NCI-H2107 (cell line): ENCODE measurements at places on chromosomes 7 and 10.

DNA sequence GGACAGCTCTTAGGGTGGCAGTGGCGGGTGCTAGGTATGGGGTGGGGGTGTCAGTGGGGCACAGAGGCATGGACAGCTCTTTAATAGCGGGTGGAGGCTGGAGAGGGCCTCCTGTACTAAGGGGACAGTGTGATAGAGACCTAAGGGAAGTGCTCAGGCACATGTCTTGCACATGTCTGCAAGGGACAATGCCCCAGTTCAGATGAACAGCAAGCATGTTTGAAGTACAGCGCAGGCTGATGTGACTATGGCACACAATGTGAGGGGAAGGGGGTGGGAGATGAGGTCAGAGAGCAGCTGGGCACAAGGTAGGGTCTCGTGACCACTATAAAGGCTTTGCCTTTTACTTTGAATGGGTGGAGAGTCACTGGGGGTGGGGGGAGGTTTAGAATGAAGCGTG, 3.5 kb downstream of the GIMAP8 start:
- no peak for DNase-seq

DNA sequence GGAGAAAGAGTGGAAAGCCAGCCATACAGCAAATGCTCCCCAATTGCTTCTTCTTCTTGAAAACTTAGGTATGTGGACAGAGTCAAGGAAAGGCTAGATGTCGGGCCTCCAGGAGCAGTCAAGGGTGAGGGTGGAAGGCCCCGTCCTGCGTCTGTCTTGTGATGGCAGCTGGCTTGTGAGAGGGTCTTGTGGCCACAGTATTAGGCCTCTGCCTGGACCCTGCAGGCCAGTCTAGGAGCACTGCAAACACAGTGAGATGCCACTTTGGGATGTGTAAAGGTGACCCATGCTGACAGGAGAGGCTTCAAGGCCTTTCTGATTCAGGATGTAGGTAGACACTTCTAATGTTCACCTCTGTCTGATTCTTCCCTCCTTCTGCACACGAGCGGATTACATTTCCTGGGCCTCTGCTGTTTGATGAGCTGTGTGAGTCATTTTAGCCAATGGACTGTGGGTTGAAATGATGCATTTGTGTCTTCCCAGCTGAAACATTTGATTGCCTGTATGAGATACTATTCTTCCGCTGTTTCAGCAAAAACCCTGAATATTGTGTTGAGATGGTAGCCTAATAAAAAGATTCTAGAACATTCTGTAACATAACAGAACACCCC, 135.4 kb downstream of the EMX2 start:
- DNase-seq, result no peak

- DNase-seq, result no peak
Measured at GRCh38 chr10:109831846-109832245, 91.5 kb downstream of the XPNPEP1 start.

DNA sequence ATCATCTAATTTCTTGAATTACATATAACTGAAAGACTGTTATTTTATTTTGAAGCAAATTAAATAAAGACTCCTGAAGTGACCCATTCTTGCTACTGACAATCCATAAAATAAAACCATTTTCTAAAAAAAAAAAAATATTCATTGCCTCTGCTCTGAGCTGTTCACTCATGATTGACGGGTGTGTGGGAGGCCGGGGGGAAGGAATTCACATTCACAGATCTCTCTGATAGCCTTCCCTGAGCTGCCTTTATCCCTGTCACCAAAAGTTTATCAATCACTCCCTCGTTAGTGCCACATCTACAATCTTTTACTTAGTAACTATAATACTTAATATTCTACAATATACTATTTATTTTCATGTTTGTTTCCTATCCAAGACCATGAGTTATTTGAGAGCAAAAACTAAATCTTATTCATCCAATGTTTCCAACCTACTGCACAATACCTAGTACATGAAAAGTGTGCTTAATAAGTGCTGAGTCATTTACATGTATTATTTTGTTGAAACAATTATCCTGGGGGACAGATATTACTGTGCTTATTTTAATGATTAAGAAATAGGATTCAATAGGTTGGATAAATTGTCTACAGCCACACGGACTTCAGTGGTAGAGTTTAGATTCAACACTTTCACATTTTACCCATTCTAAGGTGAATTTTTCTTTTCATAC, 618.7 kb downstream of the PHTF2 start:
- DNase-seq, result no peak

- DNase-seq, result no peak
Measured at GRCh38 chr7:121123032-121123431, 134.5 kb downstream of the CPED1 start.

- DNase-seq, result no peak
Measured at GRCh38 chr10:11013836-11014235, 3.8 kb upstream of the CELF2 start.

GRCh38 chr7:20327055-20327454, 3.6 kb upstream of the ITGB8 start:
- DNase-seq, result no peak

DNA sequence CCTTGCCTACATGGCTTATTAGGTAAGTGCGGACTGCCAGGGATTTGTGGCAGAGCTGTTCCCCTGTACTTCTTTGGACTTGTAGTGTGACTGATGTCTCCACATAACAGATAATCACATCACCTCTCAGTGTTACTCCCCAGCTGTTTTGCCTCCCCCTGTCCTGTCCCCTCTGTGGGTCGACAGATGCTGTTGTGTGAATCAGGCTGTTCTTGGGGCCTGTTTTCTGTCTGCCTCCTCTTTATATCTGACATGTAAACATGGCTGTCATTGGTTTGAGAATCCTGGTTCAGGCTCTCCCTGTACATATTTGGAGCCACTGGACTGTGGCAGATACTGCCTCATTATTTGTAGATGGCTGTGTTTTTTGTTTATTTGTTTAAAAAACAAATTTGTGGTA, 22.7 kb downstream of the CCNY start:
- no peak for DNase-seq

DNA sequence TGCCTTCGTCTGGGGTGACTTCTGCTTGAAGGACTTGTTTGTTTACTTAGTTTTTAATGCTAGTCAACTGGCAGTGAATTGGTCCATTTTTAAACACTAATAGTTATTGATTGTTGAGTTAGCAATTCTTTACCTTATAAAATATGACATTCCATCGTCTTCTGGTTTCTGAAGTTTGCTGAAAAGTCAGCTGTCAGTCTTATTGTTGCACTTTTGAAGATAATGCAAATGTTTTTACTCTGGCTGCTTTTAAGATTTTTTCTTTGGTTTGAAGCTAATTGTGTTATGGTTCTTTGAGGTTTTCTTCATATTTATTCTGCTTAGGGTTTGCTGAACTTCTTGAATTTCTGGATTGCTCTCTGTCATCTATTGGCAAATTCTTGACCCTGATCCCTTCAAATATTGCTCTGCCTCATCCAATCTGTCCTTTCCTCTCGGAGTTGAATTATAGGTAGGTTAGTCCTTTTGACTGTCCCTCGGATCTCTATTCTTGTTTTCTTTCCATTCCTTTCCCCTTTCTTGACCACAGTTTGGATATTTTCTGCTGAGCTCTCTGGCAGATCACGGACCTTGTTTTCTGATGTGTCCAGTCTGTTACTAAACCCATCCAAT, 24.2 kb downstream of the MGMT start:
- no peak for DNase-seq

DNA sequence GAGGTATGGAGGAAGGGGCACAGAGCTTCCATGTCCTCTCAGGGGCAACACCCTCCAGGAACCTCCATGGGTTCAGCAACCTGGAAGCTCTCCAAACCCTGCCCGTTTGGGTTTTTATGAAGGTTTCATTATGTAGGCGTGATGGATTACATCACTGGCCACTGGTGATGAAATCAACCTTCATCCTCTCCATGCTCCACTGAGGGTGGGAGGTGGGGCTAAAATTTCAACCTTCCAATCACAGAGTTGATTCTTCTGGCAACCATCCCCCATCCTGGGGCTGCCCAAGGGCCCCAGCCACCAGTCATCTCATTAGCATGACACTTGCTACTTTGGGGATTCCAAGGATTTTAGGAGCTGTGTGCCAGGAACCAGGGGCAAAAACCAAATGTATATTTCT, 90.1 kb downstream of the TEX36 start:
- no peak for DNase-seq
